ENCODE measurements at places on chromosomes 12 and 14.

- DNase-seq, result no peak
Measured at GRCh38 chr14:99595034-99595433, 9.0 kb downstream of the CCDC85C start.

GRCh38 chr12:106595268-106595667, 12.5 kb downstream of the RFX4 start:
- no peak for DNase-seq

DNA sequence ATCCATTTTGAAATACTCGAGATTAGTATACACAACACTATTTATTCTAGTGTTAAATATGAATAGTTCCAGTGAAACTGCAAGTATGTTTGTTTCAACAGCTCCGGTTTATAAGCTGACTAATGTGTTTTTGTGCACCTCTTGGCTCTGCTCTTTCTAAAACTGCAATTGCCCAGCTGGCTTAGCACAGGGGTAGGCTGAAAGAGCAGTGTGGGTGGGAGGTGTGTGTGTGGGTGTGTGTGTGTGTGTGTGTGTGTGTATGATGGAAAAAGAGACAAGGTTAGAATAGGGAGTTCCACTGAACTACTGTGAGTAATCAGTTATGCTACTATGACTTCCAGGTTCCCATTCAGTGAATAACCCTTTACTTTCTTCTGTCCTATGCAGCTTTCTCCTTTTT, 37.8 kb upstream of the DDHD1 start:
- no peak for DNase-seq

DNA sequence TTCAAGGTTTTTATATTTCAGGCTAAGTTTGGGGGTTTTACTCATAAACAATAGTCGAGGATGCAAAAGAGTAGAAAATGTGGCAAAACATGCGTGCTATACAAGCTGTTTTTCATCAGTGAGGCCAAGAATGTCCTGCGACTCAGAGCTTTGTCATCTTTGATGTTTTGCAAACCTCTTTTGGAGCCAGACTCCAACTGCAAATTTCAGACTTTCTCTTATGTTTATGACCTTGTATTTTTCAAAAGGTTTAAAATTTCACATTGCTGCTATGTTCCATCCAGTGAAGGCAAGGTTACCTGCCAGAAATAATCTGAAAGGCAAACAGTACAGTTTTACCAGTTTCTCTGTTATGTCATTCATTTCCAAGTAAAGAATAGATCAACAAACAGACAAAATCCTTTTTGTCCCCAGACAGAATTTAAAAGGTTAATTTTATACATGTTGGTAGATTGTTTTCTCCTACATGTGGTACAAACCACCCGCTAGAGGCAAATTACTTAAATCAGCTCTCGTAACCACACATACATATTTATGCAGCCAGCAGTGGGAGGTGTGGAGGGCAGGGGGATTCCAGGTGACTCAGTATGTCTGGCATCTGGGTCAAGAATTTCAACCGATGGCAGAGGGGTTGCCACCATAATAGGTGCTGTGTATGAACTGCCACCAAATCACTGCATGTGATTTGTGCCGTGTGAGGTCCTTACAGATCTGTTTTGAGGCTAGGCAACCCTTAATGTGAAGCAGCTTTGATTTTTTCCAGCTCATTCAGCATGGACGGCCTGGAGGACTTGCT, 119.8 kb upstream of the CPM start:
- DNase-seq, result no peak

- no peak for DNase-seq
Measured at GRCh38 chr12:4763549-4763948, 43.3 kb downstream of the GALNT8 start.

GRCh38 chr14:33527023-33527634, 423.7 kb downstream of the EGLN3 start:
- no peak for DNase-seq

DNA sequence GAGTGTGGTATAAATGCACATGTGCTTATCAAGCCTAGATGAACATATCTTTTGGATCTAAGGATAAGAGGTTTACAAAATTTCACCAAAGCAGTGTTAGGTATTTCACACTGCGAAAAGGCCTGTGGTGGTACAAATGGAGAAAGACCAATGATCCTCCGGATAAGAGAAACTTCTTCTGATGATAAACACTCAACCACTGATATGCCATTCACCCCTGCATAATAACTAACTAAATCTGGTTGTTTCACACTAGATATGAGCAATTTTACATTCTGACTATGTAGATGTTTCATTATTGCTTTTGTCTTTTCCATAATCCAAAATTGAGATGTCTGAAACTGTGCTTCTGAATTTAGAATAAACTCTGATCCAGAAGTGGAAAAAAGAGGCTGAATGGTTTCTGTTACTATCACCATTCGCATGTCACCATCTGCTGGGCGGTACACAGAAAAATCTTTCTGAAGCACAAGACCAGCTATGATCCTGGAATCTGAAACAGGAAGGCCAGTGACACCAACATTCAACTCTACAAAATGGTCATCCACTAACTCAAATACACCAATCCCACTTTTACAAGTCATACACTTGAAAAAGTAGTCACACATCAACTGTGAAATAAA, 1.3 kb downstream of the BBS10 start:
- no peak for DNase-seq

DNA sequence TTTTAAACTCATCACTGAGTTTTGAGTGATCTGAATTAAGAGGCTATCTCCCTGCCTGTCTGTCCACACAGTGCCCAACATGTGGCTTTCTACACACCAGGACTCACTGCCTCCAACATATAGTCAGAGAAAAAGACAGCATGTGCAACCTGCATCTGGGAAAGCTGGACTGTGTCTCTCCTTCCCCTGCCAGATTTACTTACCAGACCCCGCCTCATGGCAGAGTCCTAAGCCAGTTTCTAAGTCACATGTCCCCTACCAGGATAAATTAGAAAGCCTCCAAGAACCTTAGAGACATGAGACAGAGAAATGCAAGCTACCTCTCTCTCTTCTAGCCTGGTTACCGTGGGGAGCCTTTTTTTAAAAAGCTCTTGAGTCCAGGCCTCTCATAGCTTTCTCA, 2.7 kb upstream of the HDAC7 start:
- DNase-seq, result no peak

DNA sequence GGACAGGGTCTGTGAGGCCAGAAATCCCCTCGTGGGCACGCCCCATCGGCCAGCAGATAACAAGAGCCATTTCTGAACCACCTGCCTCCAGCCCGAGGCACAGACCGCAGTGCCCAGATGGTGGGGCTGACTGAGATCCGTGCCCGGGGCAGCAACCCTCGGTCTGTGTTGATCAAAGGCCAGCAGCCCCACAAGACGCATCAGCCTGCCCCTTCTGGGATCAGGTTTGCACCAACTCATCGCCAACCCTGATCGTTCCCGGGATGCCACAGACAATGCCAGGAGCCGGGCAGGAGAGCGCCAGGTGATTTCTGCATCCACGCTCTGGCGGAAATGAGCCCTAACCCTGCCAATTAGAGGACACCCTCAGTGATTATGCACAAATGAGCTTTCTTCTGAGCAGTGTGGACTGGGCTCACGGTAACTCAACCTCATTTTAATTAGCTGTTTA, 64.5 kb downstream of the TESC start:
- DNase-seq, result no peak

DNA sequence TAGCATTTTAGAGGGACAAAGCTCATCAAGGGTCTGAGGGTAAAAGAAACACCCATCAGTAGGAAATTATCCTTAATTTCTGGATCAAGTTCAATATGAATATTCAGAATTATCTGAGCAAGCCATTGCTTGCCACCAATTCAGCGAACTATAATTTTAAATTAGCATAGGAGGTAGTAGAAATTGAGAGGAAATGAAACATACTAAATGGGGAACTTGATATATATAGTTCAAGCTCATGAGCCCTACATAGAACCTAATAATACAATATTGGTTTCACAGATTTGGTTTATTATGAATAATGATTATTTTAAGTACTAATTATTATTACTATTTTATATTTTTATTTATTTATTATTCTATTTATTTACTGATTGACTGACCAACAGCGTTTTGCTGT, 42.1 kb upstream of the GXYLT1 start:
- DNase-seq, result no peak

Data from effector CD4-positive, alpha-beta T cell (primary cell).